ENCODE measurements at places on chromosomes 1 and 21. TPM values are rescaled to one million over a fixed set of nuclear protein-coding genes. Genes with fewer than 3 reads are reported as not detected.

The CPTP gene
- 18.5 TPM for total RNA-seq

The IL19 gene
- total RNA-seq: not detected

The ZNF593OS gene
- not detected for total RNA-seq

The GABRD gene
- total RNA-seq: not detected

The CA6 gene
- total RNA-seq: 6.3 TPM

The SLC2A5 gene
- total RNA-seq: not detected

The CLEC20A gene
- not detected for total RNA-seq

The SLAMF6 gene
- total RNA-seq: 24.7 TPM

The LIN28A gene
- not detected for total RNA-seq

The NES gene
- total RNA-seq: not detected

Measured in activated CD8-positive, alpha-beta T cell treated with anti-CD3 and anti-CD28 coated beads, Interleukin-2, amount 10 ng/mL, durations not matched to agents 7 days and 5 days (primary cell).